Osteoblast (primary cell): ENCODE measurements at places on chromosomes 2 and 18. TPM values are rescaled to one million over a fixed set of nuclear protein-coding genes. Genes with fewer than 3 reads are reported as not detected.

Gene TSPYL6
- total RNA-seq = not detected in 2 replicates

Gene HOXD4
- total RNA-seq = 0.36 and 1.2 TPM in 2 replicates

Gene NTSR2
- total RNA-seq = not detected in 2 replicates

Gene DNER
- 0.36 and 1.2 TPM in 2 replicates for total RNA-seq

Gene ACADL
- not detected in 2 replicates for total RNA-seq

Gene PKDCC
- 1.2 and 4.0 TPM in 2 replicates for total RNA-seq

Gene TMEM163
- total RNA-seq = under 0.01 TPM in 1 of 2 replicates, not detected in the other

Gene MOCOS
- 14.4 and 19.9 TPM in 2 replicates for total RNA-seq

Gene KCNS3
- 1.8 and 2.7 TPM in 2 replicates for total RNA-seq

Gene TNS1
- 45.7 and 48.9 TPM in 2 replicates for total RNA-seq

Gene KLHL29
- total RNA-seq = 1.5 and 3.3 TPM in 2 replicates

Gene MFSD2B
- total RNA-seq = 0.36 TPM in 1 of 2 replicates, not detected in the other

Gene FBXO41
- total RNA-seq = 0.29 and 0.36 TPM in 2 replicates

Gene DSG4
- not detected in 2 replicates for total RNA-seq

Gene SATB2
- 53.2 and 54.5 TPM in 2 replicates for total RNA-seq

Gene MEP1B
- not detected in 2 replicates for total RNA-seq

Gene LRRTM1
- total RNA-seq = 0.29 TPM in 1 of 2 replicates, not detected in the other

Gene MC5R
- 0.36 and 0.59 TPM in 2 replicates for total RNA-seq

Gene VAMP5
- 21.8 and 27.1 TPM in 2 replicates for total RNA-seq
